Right ventricle myocardium inferior (tissue), 1 donor: ENCODE measurements at places on chromosomes 11 and 22. TPM values are rescaled to one million over a fixed set of nuclear protein-coding genes. Genes with fewer than 3 reads are reported as not detected.
A peak's percentile ranks its signal among the peaks of the same experiment; 100 is the strongest.

DNA sequence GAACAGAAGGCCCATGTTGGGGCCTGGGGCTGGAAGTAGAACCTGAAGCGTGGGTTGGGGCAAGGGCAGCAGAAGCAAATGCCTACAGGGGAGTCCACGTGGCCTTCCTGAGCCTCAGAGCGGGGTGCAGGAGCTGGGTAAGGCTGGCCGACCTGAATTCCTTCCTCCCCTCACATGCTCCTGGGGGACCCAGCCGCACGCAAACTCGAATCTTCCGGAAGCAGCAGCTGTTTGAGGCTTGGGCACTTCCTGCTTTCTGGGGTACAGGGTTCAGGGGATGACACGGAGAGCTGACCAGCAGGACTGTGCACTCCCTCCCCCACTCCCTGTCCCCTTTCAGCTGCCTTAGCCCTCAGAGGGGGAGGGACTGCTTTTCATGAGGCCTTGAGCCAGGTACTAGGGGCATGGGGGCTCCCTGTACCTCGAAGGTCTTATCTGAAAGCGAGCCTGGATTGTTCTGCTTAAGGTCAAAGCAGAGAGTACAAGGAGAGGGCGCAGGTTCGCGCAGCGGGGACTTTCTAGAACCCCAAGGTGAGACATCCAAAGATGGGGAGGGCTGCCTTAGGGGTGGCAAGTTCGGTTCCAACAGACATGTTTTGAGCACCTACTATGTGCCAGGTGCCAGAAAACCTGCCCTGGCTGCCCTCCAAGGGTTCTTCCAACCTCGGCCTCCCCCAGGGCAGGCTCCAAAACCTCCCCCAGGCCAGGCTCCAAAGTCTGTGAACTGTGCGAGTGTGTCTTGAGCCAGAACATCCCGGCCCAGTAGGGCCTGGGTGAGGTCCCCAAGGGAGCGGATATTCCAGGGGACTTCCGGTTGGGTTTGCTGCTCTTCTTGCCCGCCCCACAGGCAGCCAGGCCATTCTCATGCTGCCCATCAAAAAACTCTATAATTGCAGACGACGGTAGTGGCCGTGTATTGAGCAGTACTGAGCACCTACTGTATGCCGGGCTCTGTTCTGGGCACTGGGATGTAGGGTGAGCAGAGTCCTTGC lies 1.7 kb downstream of the NCF4 start:
- peak; percentile 81 for DNase-seq

- peak; percentile 81 for DNase-seq
Observed at GRCh38 chr22:37623075-37624016, 14.7 kb downstream of the GGA1 start.

GRCh38 chr11:100715165-100715761 lies 28.2 kb downstream of the ARHGAP42 start:
- DNase-seq, result no peak

DNA sequence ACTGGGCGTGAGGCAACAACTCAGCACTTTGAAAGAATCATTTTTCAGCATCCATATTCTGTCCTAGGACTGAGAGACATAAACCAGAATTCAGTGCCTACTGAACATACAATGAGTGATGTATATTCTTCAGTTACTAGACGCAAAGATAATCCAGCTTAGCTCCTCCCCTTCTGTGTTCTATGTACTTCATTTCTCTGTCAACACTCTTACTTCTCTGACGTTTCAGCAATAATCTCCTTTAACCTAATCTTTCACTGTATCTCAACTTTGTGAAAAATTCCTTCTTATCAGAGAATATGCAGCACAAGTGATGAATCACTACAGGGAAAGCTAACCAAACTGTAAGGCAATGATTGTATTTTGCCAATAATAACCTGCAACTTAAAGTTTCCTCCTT lies 2.5 kb upstream of the OR51B5 start:
- DNase-seq, result no peak

- no peak for DNase-seq
Observed at GRCh38 chr22:27329131-27329850, 472.3 kb downstream of the MN1 start.

GRCh38 chr11:13841393-13841792 lies 121.1 kb upstream of the SPON1 start:
- no peak for DNase-seq

- DNase-seq, result no peak
Observed at GRCh38 chr11:76562541-76562940, 108.0 kb downstream of the LRRC32 start.

BTBD10 gene
- total RNA-seq, result 19.3 TPM

DNA sequence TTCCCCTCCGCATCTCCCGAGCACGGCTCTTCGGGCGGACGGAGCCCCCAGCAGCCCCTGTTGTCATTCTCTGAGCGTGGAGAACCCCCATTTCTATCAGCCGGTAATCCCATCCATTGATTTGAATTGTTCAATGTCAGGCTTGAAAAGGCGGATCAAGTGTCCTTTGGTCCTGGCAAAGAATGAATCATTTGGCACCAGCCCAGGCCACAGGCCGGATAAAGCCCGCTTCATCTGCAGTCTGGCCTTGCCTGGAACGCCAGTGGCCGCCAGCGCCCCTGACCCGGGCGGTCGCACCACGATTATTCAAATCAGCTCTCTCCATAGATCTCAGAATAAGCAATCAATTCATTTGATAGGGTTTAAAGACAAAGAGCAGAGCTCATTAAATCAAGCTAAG lies 188.9 kb downstream of the BRD1 start:
- peak; percentile 61 for DNase-seq

GRCh38 chr11:102345904-102346303 lies 1.1 kb upstream of the BIRC2 start:
- no peak for DNase-seq

GRCh38 chr22:30201945-30202344 lies 44.6 kb downstream of the LIF start:
- DNase-seq, result no peak

DNA sequence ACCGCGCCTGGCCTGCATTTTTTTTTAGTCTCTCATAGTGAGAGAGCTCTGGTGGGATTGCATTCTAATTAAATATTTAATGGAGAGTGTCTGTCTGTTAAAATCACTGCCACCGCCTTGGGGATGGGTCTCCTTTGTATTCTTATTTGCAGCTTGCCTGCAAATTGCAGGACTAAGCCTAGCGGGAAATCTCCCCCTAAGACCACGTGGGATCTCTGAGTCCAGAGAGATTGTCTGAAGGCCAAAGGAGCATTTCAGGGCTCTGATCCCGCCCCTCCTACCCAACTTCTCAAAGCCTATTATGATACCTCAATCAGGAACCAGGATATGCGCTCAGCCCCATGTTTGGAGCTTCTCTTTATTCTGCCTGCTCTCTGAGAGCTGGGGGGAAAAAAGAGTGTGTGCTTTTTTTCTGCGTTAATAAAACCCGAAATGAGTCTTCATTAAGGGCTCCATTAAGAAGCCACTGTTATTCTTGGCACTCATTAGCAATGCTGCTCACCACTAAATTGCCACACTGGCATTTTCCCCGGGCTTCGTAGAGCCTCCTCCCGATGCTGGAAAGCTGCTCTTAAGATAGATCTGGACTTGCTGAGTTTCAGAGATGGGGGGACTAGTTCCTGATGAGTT lies 92.9 kb upstream of the THY1 start:
- DNase-seq, result no peak

DNA sequence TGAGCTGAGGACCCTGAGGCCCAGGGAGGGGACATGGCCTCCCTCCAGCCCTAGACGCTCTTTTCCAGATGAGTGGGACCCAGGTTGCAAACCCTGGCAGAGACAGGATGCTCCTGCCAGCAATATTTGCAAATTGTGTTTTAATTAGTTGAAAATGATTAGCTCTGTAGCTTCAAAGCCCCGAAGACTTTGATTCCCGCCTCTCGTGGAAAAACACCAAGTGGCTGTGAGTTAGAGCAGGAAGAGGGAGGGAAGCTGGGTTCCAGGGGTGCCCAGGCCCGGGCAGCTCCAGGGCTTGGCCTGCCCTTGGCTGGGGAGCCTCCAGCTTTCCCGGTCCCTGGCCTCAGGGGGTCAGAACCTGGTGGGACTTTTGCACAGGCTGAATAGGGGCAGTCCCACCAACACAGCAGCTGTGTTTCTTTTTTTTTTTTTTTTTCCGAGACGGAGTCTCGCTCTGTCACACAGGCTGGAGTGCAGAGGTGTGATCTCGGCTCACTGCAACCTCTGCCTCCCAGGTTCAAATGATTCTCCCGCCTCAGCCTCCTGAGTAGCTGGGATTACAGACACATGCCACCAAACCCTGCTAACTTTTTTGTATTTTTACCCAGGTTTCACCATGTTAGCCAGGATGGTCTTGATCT lies 101.6 kb upstream of the RTL6 start:
- no peak for DNase-seq

ZP1 gene
- 0.14 TPM for total RNA-seq

DNA sequence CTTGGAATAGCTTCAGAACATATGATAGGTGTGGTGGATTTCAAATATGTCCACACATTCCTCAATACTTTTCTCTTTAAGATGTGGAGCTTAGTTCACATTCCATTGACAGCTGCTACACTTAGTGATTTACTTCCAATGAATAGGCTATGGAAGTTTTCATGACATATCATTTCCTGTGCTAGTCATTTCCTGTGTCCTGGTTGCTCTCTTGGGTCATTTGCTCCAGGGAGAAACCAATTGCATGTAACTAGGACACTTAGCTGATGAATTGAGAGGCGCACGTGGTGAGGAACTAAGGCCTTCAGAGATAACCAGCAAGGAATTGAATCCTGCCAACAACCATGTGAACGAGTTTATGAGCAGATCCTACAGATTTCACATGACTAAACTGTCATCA lies 120.9 kb downstream of the SLC17A6 start:
- no peak for DNase-seq

CATSPERZ gene
- not detected for total RNA-seq

DNA sequence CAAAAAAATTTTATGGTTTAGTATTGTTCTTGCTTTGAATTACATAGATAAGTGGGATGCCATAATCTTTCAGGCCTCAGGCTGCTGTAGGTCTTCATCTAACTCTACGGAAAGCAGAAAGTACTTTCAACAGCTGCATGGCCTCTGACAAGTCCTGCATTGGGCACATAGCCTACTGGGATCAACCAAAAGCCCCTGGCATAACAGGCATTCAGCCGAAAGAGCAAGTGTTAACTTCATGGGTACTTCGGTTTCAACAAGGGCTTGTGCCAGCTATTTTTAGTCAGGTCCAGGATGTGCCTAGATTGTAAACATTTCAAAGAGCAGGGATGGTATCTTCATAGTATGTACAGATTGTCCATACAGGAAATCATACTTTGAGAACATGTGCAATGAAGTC lies 3.1 kb downstream of the SLN start:
- no peak for DNase-seq

DNA sequence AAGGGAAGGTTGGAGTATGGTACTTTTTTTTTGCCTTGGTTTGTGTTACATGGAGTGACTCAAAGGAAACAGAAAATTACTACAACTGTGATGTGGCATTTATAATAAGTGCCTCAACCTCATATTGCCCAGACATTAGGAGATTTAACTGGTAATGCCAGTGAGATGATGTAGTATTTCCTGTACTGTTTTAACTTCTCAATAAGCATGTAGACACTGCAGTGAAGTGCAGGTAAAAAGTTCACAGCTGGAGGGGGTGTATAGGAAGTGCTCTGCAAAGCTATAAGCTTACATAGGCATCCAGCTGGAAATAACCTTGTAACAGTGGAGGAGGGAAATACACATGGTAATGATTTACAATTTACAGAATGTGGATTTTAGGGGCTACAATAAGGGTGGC lies 138.2 kb upstream of the MTMR2 start:
- no peak for DNase-seq

DNA sequence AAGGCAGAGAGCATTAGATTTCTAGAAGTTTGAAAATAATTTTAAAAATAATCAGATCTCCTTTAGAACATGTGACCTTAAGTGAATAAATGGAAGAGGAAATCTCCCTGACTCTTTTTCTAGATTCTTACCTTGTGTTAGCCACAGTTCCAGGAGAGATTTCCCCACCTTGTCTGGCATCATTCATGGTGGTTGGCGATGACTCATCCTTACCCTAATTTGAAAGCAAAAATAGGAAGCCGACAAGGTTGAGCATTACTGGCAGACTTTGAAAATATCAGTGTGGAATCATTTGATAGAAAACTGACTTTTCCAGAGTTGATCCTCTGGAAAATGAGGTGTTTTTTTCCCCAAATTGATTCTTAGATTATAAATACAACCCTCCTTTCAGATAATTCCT lies 48.1 kb downstream of the CNTN5 start:
- no peak for DNase-seq
